ENCODE measurements at places on chromosomes 11 and 22. TPM values are rescaled to one million over a fixed set of nuclear protein-coding genes. Genes with fewer than 3 reads are reported as not detected.
A peak's percentile ranks its signal among the peaks of the same experiment; 100 is the strongest.

Gene HBG1
- not detected for total RNA-seq

Gene NCAPD3
- 33.3 TPM for total RNA-seq

GRCh38 chr22:27136596-27136995 is 479.2 kb downstream of the MIAT start:
- DNase-seq = no peak
- H3K27ac ChIP-seq = no peak overlapping the region
- no peak overlapping the region for H3K4me3 ChIP-seq

DNA sequence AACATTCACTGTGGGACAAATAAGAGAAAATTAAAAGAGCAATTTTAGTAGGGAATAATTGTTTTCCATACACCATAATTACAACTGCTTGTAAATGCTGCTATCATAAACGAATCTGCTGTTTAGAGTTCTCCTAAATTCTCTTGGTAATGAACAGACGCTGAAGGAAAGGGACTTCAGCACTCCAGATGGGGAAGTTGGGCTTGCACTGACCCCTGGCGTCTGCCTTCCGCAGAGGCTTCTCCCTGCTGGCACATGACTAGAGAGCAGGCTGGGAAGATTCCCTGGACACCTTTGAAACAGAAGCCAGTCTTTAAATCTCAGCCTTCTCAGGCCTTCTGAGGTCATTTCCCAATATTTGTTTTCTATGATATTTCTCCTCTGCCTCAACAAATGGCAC is 84.1 kb downstream of the NXPE2 start:
- no peak overlapping the region for H3K27ac ChIP-seq
- DNase-seq = peak; percentile 26
- H3K27me3 ChIP-seq = no peaks in the 10 kb centered on the region
- H3K36me3 ChIP-seq = no peaks in the 10 kb centered on the region
- H3K4me1 ChIP-seq = no peaks in the 10 kb centered on the region

Gene ABCC8
- total RNA-seq = not detected

DNA sequence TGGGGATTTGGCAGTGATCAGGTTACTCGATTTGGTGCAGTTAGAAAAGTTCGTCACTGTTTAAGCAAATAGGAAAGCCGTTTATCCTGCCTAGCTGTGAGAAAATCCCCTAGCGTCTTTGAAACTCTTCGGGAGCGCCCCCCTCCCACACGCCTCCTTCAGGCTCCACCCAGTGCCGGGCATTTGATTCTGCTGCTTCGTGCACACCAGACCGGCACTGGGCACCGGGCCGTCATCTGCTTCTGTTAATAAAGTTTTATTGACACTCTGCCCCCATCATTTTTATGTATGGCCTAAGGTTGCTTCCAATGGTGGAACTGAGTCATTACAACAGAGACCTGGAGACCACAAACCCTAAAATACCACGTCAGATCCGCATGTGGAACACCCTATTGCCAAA is 50.9 kb downstream of the IGF2 start:
- H3K36me3 ChIP-seq = no peaks in the 10 kb centered on the region
- peaks cover 47% of the 10 kb centered on the region for H3K27me3 ChIP-seq
- H3K4me3 ChIP-seq = no peak overlapping the region
- DNase-seq = no peak

DNA sequence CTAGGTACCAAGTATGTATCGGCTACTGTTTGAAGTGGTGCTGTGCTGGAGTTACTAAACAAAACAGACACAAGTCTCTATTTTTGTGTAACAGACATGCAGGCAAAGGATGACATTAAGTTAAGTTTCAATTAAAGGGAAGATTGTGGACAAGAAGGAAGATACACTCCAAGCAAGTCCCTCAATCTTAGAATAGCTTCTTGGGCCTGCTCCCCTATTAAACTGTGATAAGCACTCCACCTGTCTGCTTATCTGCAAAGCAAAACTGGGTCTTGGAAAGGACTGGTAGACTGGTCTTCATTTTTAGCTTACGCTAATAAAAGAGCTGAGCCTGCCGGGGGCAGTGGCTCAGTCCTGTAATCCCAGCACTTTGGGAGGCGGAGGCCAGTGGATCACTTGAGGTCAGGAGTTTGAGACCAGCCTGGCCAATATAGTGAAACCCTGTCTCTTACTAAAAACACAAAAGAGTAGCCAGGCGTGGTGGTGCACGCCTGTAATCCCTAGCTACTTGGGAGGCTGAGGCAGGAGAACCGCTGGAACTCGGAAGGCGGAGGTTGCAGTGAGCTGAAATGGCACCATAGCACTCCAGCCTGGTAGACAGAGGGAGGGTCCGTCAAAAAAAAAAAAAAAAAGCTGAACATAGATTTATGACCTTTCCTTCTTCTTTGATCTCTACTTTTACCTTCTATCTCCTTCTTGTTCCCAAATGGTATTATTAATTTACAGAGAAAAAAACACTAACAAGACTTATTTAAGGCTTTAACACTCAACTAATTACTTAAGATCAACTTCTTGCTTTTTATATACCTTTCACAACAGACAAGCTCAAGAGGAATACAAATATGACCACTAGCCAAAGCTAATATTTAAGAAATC is 4.1 kb downstream of the DDX17 start:
- no peak overlapping the region for H3K27ac ChIP-seq
- DNase-seq = no peak
- no peak overlapping the region for H3K4me3 ChIP-seq
- H3K27me3 ChIP-seq = no peaks in the 10 kb centered on the region
- H3K4me1 ChIP-seq = peaks cover 55% of the 10 kb centered on the region

Gene BLID
- not detected for total RNA-seq

DNA sequence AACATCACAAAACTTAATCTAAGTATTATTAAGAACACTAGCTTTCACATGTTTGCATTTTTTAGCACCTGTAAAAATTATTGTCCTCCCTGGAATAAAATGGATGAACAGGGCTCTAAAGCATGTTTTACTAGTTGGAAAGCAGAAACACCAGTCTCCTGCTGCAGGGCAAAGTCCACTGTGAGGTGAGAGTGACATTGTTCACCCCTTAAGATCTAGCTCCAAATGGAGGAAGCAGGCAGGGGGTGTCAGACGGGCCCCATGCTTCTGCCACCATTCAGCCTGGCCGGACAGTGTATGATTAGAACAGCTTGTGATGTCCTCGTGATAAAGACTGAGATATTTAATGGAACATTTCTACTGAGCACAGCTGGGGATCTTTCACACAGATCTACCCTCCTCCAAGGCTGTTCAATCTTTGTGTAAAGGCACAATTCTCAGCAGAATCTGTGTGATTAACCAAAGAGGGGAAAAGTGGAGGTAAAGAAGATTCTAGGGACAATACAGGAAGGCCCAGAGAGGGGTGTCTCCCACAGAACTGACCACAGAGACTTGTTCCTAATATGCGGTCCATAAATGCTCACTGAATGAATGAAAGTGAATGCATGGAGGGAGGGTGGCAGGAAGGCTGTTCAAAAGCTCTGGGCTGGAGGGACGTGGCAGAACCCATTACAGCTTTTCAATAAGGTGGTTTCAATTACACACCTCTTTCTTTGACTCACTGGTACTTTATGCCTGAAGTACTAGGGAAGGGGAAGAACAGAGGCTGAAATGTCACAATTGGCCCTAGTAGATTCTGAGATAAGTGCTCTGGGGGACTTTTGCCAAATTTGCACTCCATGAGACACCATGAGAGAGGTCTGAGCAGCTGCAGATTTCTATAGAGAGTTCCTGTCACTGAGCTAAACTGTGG is 239.1 kb upstream of the ARHGAP20 start:
- no peak overlapping the region for H3K4me3 ChIP-seq
- H3K4me1 ChIP-seq = no peaks in the 10 kb centered on the region
- H3K36me3 ChIP-seq = no peaks in the 10 kb centered on the region
- H3K27ac ChIP-seq = no peak overlapping the region

- H3K4me1 ChIP-seq = peaks cover 23% of the 10 kb centered on the region
- no peak overlapping the region for H3K27ac ChIP-seq
- peaks cover 48% of the 10 kb centered on the region for H3K27me3 ChIP-seq
- no peak for DNase-seq
- peak overlapping the region; percentile 28 for H3K4me3 ChIP-seq
These were observed 22.8 kb upstream of the PPFIA1 start for GRCh38 chr11:70247710-70248072.

- no peaks in the 10 kb centered on the region for H3K27me3 ChIP-seq
These were observed 15.6 kb upstream of the ARHGAP42 start for GRCh38 chr11:100671471-100671870.

DNA sequence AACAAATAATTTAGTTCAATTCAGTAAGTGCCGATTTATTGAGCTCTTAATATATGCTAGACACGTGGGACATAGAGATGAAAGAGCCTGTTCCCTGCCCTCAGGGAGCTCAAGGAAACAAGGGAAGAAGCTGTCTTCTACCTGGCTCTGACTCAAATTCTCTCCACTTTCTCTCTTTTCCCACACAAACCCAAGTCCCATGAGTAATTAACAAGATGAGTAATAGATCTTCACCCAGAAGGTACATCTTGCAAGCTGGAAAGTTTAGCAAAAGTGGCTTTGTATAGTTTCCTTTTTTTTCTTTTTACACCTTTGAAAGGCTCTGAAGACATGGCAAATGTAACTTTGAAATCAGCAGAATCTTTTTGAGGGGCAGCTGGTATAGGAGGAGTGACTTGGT is 48.2 kb upstream of the CHST1 start:
- no peak overlapping the region for H3K4me3 ChIP-seq
- no peak overlapping the region for H3K27ac ChIP-seq
- H3K27me3 ChIP-seq = peaks cover 20% of the 10 kb centered on the region
- H3K4me1 ChIP-seq = no peaks in the 10 kb centered on the region
- H3K36me3 ChIP-seq = no peaks in the 10 kb centered on the region

Gene AIFM3
- 15.3 TPM for total RNA-seq

Gene BEST1
- total RNA-seq = 0.09 TPM

Gene TREH
- 0.86 TPM for total RNA-seq

Gene FIBIN
- total RNA-seq = not detected

DNA sequence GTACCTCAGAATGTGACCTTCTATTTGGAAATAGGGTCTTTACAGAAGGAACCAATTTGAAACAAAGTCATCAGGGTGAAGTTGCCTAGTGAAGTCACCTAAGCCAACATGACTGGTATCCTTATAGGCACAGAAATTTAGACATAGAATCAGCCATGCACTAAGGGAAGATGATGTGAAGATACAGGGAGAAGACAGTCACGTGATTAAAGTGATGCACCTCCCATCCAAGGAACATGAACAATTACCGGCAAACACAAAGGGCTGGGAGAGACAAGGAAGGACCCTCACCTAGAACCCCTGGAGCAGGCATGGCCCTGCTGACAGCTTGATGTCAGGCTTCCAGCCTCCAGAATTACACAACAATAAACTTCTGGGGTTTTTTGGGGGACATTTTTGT is 3.2 kb upstream of the CRYBB2 start:
- 0 out of 2 replicates have a peak, but pooled peaks cover 7% of the 10 kb centered on the region for H3K4me1 ChIP-seq
- H3K27ac ChIP-seq = no peak overlapping the region
- peaks cover 18% of the 10 kb centered on the region for H3K27me3 ChIP-seq
- DNase-seq = no peak
- no peak overlapping the region for H3K4me3 ChIP-seq

DNA sequence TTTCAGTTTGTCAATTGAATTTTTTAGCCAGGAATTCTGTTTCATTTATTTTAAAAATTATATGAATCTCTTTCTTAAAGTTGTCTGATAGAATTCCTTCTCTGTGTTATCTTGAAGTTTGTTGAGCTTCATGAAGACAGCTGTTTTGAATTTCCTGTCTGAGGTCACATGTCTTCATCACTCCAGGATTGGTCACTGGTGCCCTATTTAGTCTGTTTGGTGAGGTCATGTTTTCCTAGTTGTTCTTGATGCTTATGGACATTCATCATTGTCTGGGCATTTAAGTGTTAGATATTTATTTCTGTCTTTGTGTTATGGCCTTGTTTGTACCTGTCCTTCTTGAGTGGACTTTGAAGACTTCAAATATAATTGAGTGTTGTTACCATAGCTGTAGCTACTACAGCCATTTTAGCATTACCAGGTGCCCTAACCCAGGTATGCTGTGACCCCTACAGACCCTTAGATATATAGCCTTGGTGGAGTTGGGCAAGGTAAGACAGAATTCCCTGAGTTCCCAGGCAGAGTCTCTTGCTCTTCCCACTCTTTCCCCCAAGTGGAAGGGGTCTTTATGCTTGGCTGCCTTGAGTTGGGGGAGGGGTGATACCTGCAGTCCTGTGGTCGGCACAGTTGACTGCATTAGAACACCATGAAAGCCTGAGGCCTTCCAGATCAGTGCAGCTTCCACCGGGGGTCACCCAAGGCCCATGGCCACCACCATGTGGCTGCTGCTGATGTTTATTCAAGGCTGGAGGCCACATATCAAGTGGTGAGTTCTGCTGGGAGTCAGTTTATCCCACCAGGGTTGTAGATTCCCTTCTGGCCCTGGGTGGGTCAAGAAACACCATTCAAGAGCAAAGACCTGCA is 229.6 kb downstream of the DYNC2H1 start:
- H3K27me3 ChIP-seq = no peaks in the 10 kb centered on the region
- no peaks in the 10 kb centered on the region for H3K4me1 ChIP-seq
- H3K27ac ChIP-seq = no peak overlapping the region
- DNase-seq = no peak
- no peaks in the 10 kb centered on the region for H3K36me3 ChIP-seq

GRCh38 chr11:1751531-1751921 is 1.1 kb upstream of the IFITM10 start:
- H3K36me3 ChIP-seq = peaks cover 23% of the 10 kb centered on the region
- no peak overlapping the region for H3K4me3 ChIP-seq
- H3K4me1 ChIP-seq = peaks cover 22% of the 10 kb centered on the region

GRCh38 chr22:21982338-21982965 is at the start of gene TOP3B:
Gene TOP3B (minus strand): TSS chr22:21982787. CDS start chr22:21975709, 7,078 bp downstream.
- peak within 1 kb of the TSS; percentile 69 for H3K4me3 ChIP-seq
- DNase-seq = peak; percentile 52
- H3K27me3 ChIP-seq = no peaks in the 10 kb centered on the region
- H3K36me3 ChIP-seq = no peaks in the 10 kb centered on the region
- peaks cover 26% of the 10 kb centered on the region for H3K4me1 ChIP-seq

GRCh38 chr11:8719211-8719649 is 36.6 kb downstream of the RPL27A start:
- peak; percentile 48 for DNase-seq
- H3K27ac ChIP-seq = peak overlapping the region; percentile 78
- H3K4me1 ChIP-seq = peaks cover 87% of the 10 kb centered on the region
- H3K4me3 ChIP-seq = no peak overlapping the region
- H3K36me3 ChIP-seq = no peaks in the 10 kb centered on the region

- peaks cover 41% of the 10 kb centered on the region for H3K4me1 ChIP-seq
- no peaks in the 10 kb centered on the region for H3K27me3 ChIP-seq
- no peak overlapping the region for H3K4me3 ChIP-seq
- H3K27ac ChIP-seq = no peak overlapping the region
- no peaks in the 10 kb centered on the region for H3K36me3 ChIP-seq
These were observed 2.4 kb upstream of the ASCC2 start for GRCh38 chr22:29840498-29840897.

- no peak for DNase-seq
- no peak overlapping the region for H3K27ac ChIP-seq
- peaks cover 73% of the 10 kb centered on the region for H3K4me1 ChIP-seq
- peak overlapping the region; percentile 29 for H3K4me3 ChIP-seq
These were observed 1136.9 kb downstream of the BRD1 start for GRCh38 chr22:48690583-48691317.

DNA sequence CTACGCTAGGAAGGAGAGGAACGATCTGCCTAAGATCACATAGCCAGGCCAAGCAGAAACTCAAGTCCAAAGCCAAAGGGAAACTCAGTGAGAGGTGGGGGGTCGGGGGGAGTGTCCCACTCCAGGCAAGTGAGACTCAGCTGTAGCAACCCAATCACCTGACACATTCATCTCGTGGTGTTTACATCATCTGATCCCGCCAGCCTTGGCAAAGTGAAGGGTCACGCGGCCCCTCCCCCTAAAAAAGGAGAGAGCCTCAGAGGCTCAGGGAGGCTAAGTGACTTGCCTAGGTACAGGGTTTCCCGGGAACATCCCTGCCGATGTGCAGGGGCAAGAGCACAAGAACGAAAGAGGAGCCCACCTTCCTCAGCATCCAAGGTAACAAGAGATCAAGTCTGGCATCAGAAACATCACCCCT is 21.5 kb downstream of the MYH9 start:
- peak overlapping the region; percentile 33 for H3K27ac ChIP-seq
- DNase-seq = no peak
- H3K27me3 ChIP-seq = no peaks in the 10 kb centered on the region
- peaks cover 8% of the 10 kb centered on the region for H3K36me3 ChIP-seq
- peaks cover 100% of the 10 kb centered on the region for H3K4me1 ChIP-seq
- no peak overlapping the region for H3K4me3 ChIP-seq
